ENCODE measurements at places on chromosomes 12 and 14. TPM values are rescaled to one million over a fixed set of nuclear protein-coding genes. Genes with fewer than 3 reads are reported as not detected.

DNA sequence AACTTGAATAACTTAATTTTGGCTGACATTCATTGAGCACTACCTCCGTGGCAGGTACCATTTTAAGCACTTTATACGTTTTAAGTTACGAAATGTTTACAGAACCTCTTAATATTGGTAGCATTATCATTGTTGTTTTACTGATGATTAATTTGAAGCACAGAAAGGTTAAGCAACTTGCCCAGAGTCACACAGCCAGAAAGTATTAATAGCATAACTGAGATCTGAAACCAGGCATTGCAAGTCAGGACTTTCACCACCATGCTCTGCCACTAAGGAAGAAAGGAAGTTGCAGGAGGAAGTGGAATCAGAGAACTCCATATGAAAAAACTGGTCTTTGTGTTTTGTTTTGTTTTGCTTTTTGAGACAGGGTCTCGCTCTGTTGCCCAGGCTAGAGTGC lies 28.2 kb upstream of the BCAT1 start:
- DNase-seq = no peak

The NYNRIN gene
- total RNA-seq = 0.15 TPM

The TTC9 gene
- total RNA-seq = 10.5 TPM

DNA sequence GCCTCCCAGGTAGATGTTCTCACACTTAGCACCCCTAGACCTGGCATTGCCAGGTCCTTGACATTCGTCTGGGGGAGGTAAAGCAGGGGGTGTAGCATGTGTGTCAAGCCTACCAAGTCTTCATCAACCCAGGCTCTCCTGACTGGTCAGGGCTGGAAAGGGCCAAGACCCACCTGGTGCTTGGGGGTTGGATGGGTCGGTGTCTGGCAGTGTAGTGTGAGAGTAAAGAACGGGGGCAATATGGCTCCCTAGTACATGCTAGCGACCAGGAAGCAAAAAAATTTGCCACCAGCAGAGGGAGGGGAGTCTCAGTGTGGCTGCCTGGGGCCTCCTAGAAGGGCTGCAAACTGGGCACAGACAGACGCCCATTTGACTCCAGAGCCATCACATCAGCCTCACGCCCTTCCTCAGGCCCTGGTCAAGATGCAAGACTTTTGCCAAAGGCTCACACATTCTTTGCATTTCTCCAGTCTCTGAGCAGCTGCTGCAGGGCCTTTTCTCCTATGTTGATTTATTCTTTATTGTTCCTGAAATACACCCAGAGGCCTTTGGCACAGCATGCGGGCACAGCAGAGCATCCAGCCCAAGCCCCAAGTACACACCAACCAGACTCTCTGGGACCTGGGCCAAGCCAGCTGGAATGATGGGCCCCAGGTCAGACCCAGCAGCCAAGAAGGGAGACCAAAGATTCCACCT lies 38.3 kb upstream of the PNMA1 start:
- DNase-seq = no peak

The MIP gene
- not detected for total RNA-seq

GRCh38 chr14:38549564-38549963 lies 293.7 kb upstream of the CLEC14A start:
- DNase-seq = no peak
